Kidney epithelial cell (primary cell): ENCODE measurements at places on chromosomes 6 and 20. TPM values are rescaled to one million over a fixed set of nuclear protein-coding genes. Genes with fewer than 3 reads are reported as not detected.

- no peak for DNase-seq
These were observed 22.9 kb downstream of the HTR1B start for GRCh38 chr6:77440206-77440976.

The KCNQ5 gene
- 1.9 and 2.5 TPM in 2 replicates for total RNA-seq

DNA sequence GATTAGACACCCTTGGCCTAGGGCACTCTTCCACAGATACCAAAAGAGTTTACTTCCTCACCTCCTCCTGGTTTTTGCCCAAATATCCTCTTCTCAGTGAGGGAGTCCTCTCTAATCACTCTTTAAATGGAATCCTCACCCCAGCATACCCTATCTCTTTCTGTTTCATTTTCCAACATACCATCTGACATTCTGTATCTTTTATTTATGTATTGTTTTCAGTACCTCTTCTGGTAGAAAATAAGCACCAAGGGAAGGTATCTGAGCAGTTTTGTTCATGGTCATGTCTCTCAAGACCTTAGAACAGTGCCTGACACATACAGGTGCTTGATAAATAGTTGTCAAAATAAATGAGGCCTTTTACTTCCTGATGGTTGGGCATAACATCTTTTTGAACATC, 55.1 kb downstream of the KIAA0408 start:
- no peak for DNase-seq

The EDN1 gene
- 53.3 and 59.8 TPM in 2 replicates for total RNA-seq

GRCh38 chr6:11685481-11686093, 93.0 kb downstream of the ADTRP start:
- DNase-seq, result peak; percentile 87

DNA sequence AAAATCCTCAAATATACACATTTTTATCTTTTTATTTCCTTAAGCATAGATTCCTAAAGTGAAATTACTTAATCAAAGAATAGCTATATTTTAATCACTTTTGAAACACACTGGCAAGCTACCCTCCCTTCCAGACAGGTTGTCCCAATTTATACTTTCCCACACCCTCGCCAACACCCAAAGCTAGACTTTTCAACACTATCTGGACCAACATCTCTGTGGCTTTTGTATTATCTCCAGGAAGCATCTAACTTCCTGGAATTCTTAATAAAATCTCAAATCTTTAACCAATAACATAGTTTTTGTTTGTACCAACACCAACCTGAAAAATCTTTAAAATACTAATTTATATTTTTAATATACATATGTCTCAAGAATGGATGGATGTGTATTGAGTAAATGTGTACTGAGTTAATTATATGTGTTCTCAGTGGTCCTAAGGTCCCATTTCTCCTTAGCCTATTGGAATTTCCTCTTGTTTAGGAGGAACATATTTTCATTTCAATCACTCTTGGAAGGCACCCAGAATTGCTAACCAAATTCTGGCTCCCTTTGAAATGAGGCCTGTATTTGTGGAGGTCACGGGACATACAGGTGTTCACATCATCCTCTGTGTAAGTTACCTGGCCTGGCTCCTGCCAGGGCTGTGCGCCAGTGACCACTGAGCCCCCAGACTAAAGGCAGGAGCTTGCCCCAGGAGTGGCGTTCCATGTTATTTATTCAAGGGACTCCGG, 17.4 kb upstream of the GFOD1 start:
- no peak for DNase-seq

The EMILIN3 gene
- 0.42 and 0.62 TPM in 2 replicates for total RNA-seq

The ZBTB12 gene
- 3.0 and 4.9 TPM in 2 replicates for total RNA-seq

- DNase-seq, result no peak
These were observed 225.3 kb upstream of the FAM83B start for GRCh38 chr6:54621285-54621684.

DNA sequence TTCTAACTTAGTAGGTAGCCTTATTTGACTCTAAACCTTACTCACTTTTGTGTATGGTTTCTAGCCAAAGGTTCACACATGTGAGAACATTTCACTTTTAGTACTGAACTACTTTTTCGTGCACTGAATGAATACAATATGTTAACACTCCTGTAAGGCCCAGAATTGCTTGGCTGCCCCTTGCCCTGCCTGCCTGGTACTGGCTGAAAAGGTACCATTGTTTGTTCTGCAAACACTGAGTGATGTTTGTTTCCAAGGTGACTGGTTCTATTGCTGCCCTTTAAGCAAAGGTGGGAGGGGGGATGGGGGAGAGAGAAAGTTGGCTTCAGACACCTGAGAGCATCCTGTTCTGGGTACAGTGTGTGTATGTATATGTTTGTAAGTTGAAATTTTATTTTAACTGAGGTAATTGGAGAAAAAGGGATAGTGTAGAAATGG, 31.2 kb downstream of the RREB1 start:
- DNase-seq, result no peak
